ENCODE measurements at places on chromosomes 16 and 17.

DNA sequence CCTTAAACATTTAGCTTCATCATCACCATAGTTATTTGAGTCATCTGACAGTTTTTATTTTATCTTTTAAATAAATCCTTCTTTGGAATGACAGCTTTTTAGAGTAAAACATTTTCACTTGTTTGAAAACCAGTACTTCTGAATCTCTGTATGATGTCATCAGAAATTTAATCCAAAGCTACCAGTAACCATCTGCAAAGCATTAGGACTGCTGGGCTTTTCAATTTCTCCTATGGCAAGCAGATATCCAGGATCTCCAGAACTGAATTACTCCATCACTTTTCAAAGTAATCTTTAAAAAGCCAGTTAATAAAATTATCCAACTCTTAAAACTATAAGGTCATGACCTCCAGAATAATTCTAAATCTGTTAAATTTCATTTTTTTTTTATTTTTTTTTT, 51.5 kb downstream of the CHCT1 start:
- DNase-seq = no peak

DNA sequence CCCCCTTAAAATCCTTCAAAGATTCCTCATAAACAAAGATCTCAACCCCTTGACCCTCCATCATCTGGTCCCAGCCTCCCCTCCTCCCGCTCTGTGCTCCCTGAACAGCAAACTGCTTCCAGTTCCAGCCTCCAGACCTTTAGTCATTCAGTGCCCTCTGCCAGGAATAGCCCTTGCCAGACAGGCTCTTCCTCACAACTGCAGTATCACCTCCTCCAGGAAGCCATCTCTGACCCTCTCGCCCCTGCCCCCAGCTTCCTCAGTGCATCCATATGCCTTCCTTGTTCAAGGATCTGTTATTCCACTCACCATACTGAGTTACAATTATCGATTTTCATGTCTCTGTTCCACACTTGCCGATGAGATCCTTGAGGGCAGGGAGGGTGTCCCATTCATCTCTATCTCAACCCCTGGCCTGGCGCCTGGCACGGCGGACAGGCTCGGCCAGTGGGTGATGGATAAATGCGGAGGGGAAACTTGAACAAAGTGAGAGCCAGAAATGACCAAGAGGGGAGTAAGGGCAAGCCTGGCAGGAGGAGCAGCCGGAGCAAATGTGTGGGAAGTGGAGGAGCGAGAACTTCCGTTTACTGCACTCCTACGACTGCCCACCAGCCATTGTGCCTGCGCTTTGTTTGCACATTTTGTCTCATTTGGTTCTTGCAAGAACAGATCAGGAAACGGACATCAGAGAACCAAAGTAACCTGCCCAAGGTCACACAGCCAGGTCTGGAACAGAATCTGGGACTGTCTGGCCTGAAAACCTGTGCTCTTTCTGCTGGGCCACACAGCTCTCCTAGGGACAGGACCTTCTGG, 2.0 kb upstream of the NXPH3 start:
- DNase-seq = no peak

GRCh38 chr16:22859925-22860324, 46.0 kb downstream of the HS3ST2 start:
- DNase-seq = no peak

- no peak for DNase-seq
These were observed 34.4 kb upstream of the XYLT2 start for GRCh38 chr17:50311483-50311882.

- DNase-seq = no peak
These were observed 39.2 kb upstream of the CPNE2 start for GRCh38 chr16:57053206-57053605.

- DNase-seq = peak; percentile 81
These were observed 4.1 kb upstream of the CDH15 start for GRCh38 chr16:89167425-89167941.

GRCh38 chr17:34581446-34582184, 2.2 kb downstream of the TMEM132E start:
- DNase-seq = no peak
